ENCODE measurements at places on chromosomes 3 and 15.

DNA sequence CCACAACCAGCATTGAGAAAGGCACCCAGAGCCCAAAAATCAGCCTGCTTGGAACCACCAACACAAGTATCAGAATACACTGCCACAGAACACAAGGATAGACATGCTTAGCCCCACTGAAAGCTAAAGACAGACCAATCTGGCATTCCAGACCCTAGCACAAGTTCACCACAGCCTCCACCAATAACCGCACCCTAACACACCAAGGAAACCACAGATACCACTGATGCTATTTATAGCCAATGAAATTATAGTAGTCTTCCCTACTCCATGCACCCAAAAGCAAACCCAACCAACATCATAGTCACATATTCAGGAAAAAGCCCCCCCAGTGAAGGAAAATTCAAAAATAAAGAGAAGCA lies 83.9 kb upstream of the STT3B start:
- DNase-seq, result no peak

GRCh38 chr15:49620199-49620598 lies 419 bp downstream of the FAM227B start:
- no peak for DNase-seq

- DNase-seq, result no peak
Measured at GRCh38 chr15:67117370-67117769, 52.0 kb downstream of the SMAD3 start.

GRCh38 chr3:127848131-127849129 lies 26.1 kb upstream of the MGLL start:
- no peak for DNase-seq

DNA sequence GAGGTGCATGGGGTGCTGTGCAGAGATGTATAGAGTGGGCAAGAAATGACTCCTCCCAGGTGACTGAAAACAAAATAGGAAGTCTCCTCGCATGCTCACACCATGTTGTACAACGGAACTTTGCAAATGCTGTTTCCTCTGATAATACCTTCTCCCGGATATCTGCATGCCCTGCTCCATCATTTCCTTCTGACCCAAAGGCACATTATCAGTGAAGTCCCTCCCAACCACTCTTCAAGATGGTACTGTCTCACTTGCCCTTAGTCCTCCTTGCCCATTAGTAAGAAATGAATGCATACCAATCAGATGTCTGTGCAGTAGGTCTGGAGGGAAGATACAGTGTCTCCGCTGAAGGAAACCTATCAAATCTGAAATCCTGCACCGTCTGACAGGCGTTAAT lies 12.0 kb downstream of the TMED3 start:
- DNase-seq, result no peak

GRCh38 chr3:103906304-103906703 lies 1460.4 kb upstream of the ALCAM start:
- DNase-seq, result no peak

GRCh38 chr3:185215873-185216606 lies 37.8 kb downstream of the EHHADH start:
- no peak for DNase-seq

DNA sequence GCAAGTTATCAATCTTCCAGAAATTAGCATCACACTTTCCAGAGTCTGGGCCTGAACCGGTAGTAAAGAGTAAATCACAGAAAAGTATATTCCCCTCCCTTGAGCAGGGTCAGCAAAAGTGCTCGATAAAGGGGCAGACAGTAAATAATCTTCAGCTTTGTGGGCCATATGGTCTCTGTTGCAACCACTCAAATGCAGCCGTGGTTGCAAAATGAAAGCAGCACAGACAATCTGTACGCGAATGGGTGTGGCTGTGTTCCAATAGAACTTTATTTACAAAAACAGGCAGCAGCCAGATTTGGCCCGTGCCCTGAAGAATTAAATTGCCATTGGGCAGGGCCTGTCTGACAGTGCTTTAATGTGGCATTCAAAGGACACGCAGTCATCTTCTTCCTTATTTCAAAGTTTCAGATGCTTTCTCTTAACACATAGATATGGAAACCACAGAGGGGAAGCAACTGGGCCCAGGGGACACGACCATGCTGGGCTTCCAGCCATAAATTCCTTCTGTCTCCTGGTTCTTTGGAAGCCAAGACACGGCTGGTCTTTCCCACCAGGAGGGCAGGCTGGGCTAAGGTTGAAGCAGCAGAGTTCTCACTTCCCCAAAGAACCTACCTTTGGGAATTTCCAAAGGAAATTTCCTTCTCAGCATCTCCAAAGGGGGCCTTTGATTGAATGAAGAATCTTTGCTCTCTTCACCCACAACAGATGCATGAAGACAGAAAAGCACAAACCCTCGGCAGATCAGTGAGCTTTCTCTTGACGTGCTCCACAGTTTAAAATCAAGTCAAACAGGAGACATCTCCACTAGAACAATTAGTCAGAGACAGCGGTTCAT lies 489.8 kb upstream of the PROK2 start:
- DNase-seq, result no peak

DNA sequence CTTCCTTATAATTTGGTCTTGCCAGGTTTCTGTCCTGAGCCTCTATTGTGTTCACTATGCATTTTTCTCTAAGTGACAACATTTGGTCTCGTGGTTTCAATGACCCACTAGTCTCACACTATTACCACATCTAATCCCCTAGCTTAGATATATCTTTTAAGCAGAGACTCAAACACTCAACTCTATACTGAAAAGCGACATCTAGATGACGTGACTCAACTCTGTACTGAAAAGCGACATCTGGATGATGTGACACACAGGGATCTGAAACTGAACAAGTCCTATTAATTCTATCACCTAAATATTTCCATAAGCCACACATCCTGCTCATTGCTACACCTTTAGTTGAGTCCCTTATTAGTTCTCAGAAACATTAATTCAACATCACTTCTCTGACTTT lies 141.7 kb upstream of the MBNL1 start:
- DNase-seq, result no peak

DNA sequence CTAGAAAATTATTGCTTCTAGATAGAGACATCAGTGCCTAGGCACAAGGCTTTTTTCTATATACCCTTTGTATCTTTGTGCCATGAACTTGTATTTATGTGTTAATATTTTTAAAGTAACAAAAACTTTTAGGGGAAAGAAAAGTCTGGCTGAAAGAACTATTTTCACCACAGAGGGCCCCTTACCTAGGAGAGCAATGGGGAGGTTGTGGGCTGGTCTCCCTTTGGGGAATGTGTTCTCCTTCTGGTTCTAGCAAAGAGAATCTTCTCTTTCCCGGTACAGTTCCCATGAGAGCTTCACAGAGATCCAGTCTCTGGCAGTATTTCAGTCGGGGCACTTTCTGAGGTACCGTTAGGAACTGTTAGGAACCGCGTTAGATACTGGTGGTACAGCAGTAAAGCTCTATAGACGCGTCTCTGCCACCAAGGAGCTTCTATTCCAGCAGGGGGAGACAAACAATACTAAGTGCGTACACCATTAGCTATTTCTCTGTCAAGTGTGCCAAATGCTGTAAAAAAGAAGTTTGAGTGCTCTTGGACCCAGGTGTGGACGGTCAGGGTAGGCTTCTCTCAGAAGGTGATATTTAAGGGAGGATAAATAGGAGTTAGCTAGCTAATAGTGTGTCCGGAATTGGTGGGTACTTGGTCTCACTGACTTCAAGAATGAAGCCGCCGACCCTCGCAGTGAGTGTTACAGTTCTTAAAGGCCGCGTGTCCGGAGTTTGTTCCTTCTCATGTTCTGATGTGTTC lies 4.6 kb upstream of the EPB42 start:
- no peak for DNase-seq

DNA sequence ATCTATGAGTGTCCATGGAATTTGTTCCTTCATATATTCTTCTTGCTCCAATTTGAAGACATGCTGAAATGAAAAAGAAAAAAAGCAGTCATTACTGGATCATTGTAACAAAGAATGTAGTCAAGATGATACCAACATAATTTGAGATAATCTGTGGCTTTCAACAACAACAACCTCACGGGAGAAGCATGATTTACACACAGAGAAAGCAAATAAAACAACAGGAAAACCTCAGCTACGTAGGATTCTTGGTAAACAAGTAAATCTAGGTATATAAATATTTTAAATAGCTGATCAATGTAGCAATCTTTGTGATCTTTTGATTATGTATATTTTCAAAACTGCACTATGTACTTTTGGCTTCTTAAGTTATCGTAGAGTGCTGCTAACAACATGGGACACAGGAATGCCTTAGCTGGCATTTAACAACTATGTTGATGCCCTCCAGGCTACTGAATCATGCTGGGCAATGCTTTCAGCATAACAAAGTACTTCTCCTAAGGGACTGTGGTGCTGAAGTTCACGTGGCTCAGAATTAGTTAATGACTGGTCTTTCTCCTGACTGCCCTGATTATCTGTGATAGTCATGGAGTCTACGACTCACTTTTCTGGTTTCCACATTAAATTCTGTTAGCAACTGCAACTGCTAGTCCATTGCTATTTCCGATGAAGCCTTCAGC lies 96.5 kb upstream of the MYO5C start:
- no peak for DNase-seq

- DNase-seq, result no peak
Measured at GRCh38 chr3:152292366-152292765, 23.6 kb downstream of the MBNL1 start.

GRCh38 chr3:30578479-30578878 lies 27.9 kb upstream of the TGFBR2 start:
- DNase-seq, result no peak

DNA sequence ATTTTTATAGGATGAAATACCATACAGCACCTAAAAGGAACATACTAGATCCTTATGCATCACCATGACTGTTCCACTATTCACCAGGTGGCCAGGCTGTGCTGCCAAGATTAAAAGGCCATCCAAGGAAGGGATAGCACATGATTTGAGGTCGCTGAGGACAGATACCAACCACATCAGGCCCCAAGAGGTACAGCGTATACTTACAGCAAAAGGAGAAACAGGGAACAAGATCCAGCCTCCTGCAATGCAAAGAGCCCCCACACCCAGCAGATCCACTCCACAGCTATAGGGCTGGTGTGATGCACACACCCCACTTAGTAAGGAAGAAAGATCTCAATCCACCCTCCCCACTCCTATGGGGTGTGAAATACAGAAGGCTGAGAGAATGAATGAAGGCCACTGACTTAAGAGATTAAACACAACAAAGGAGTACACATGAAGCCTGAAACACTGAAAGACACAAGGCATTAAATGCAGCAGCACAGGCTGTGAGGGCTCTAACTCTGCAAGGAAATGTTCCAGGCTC lies 32.0 kb upstream of the ZNF445 start:
- DNase-seq, result no peak

GRCh38 chr3:105516972-105517371 lies 150.3 kb downstream of the ALCAM start:
- DNase-seq, result no peak

GRCh38 chr3:36149447-36149865 lies 230.8 kb upstream of the STAC start:
- no peak for DNase-seq

GRCh38 chr15:99928429-99928981 lies 195.3 kb upstream of the LYSMD4 start:
- DNase-seq, result peak; percentile 31

- no peak for DNase-seq
Measured at GRCh38 chr3:4546346-4547178, 53.4 kb downstream of the ITPR1 start.

GRCh38 chr3:37968813-37969595 lies 21.6 kb upstream of the VILL start:
- DNase-seq, result no peak

- no peak for DNase-seq
Measured at GRCh38 chr3:82177774-82178173, 416.3 kb upstream of the GBE1 start.

DNA sequence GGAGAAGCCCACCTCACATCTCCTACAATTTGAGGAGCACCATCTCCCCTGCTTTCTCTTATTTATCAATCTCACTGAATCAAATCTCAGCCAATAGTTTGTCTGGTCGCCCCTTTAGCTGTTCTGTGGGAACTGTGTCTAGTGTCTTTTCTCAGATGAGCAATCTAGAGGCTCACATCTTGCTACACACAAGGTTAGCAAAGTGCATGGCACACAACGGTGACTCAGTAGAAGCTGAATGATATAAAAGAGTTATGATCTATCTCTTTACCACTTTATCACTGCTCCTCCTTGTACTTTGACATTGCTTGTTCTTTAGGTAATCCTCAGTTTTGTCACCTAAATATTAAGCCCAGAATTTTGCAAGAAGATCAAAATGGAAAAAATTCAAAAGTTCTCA lies 16.8 kb upstream of the COLQ start:
- DNase-seq, result no peak

- DNase-seq, result no peak
Measured at GRCh38 chr15:51908316-51908715, 63.3 kb downstream of the LEO1 start.

GRCh38 chr3:178267158-178267844 lies 268.9 kb upstream of the KCNMB2 start:
- DNase-seq, result no peak

- DNase-seq, result no peak
Measured at GRCh38 chr3:11568503-11569155, 75.1 kb downstream of the VGLL4 start.

DNA sequence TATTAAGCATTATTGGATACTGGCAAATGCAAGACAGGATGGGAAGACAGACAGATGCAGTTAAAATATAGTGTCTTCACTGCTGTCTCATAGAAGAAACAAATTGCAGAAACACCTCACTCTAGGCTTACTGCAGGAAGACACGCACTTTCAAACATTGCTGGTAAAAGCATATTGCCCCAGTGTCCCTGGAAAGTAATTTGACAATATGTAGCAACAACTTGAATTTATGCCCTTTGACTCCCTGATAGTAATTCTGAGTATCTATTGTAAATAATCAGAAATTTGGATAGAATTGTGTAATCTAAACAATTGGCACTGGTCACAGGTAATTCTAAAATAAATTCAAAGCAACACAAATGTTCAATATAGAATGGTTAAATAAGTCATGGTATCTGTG lies 62.0 kb downstream of the MSL2 start:
- no peak for DNase-seq

DNA sequence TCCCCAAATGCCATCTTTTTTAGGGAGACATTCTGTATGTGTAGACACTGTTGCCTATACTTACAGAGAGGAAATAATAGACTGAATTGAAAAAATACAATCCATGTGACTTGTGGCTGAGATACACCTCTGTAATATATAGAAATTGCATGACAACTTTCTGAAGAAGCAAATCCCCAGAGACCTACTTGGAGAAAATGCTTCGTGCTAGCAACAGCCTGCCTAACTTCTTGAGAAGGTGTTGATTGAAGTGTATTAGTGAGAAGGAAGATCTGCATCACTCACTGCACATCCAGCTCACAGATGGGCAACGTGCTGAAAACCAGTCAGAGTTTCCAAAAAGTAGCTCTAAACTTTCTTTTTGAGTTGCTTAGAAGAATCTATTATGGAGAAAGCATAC lies 404.1 kb downstream of the EPHB1 start:
- no peak for DNase-seq

Measured in cortex of kidney (tissue), 1 donor.